ENCODE measurements at places on chromosomes 6 and 20.

DNA sequence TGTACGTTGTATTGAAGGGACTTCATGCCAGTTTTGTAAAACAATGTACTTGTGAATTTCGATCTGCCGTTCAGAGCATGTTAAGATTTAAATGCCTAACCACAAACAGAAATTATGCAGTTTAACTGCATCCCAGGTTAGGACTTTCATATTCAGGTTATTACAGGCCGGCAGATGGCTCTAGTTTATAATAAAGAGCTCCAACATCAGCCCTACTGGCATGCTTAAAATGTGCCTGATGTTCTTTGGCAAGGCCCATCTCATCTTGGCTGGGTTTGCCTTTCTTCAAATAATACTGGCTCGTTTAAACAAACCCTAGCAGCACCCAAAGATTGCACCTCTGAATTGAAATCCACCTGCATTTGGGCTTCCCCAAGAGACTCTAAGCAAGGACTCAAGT is 169.3 kb upstream of the RIN2 start:
- H3K27ac ChIP-seq = no peak overlapping the region
- no peaks in the 10 kb centered on the region for H3K4me1 ChIP-seq
- DNase-seq = no peak
- H3K27me3 ChIP-seq = no peaks in the 10 kb centered on the region
- no peak overlapping the region for H3K4me3 ChIP-seq

DNA sequence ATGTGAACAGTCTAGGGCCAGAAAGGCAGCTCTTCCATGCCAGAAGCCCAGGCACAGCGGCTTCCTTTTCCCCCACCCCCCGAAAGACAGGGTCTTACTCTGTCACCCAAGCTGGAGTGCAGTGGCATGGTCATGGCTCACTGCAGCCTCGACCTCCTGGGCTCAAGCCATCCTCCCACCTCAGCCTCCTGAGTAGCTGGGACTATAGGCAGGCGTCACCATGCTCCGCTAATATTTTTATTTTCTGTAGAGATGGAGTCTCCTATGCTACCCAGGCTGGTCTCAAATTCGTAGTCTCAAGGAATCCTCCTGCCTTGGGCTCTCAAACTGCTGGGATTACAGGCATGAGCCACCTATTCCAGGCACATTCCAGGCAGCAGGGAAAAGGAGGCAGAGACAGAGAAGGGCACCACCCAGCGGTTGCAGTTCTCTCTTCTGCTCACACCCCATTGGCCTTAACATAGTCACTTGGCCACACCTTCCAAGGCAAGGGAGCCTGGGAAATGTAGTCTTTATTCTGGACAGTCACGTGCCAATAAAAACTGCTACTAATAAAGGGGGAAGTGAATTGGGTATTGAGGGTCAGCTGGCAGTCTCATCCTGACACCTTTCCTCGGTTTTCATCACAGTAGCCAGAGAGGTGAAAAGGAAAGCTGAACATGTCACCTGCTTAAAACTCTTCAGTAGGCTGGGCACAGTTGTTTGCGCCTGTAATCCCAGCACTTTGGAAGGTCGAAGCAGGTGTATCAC is 205.9 kb downstream of the ZMYND8 start:
- DNase-seq = peak; percentile 36
- H3K4me1 ChIP-seq = no peaks in the 10 kb centered on the region
- no peak overlapping the region for H3K27ac ChIP-seq
- no peak overlapping the region for H3K4me3 ChIP-seq
- H3K36me3 ChIP-seq = no peaks in the 10 kb centered on the region

- peaks cover 16% of the 10 kb centered on the region for H3K4me1 ChIP-seq
- no peaks in the 10 kb centered on the region for H3K27me3 ChIP-seq
- H3K36me3 ChIP-seq = no peaks in the 10 kb centered on the region
- H3K27ac ChIP-seq = no peak overlapping the region
- no peak overlapping the region for H3K4me3 ChIP-seq
- no peak for DNase-seq
Observed at GRCh38 chr6:108952776-108953486, 104.7 kb downstream of the ARMC2 start.

DNA sequence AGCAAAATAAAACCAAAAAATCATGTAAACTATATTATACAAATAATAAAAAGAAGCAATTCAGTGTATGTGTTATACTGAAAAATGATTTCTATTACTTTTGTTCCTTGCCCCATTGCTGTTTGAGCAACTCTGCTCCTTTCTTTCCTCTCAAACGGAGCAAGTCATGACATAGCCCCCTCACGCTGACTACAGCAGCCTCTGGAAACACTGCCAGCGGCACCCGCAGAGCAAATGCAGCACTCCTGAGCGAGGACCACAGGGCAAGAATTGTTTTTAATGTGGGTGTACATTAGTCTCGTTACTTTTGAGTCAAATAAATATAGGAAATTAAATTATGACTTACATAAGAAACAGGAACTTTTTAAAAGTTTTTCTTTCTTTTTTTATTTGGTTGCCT is 350.1 kb upstream of the HSF2 start:
- H3K27me3 ChIP-seq = no peaks in the 10 kb centered on the region
- no peak overlapping the region for H3K27ac ChIP-seq
- no peak for DNase-seq
- no peak overlapping the region for H3K4me3 ChIP-seq
- H3K4me1 ChIP-seq = no peaks in the 10 kb centered on the region

GRCh38 chr20:42701948-42702347 is 487.8 kb downstream of the PTPRT start:
- no peak for DNase-seq
- H3K4me1 ChIP-seq = no peaks in the 10 kb centered on the region
- H3K4me3 ChIP-seq = no peak overlapping the region
- H3K27ac ChIP-seq = no peak overlapping the region
- H3K27me3 ChIP-seq = no peaks in the 10 kb centered on the region
- no peaks in the 10 kb centered on the region for H3K36me3 ChIP-seq

GRCh38 chr6:11845664-11846577 is 67.3 kb upstream of the ADTRP start:
- no peak overlapping the region for H3K4me3 ChIP-seq
- H3K27me3 ChIP-seq = no peaks in the 10 kb centered on the region
- H3K36me3 ChIP-seq = no peaks in the 10 kb centered on the region
- no peak for DNase-seq
- no peak overlapping the region for H3K27ac ChIP-seq

DNA sequence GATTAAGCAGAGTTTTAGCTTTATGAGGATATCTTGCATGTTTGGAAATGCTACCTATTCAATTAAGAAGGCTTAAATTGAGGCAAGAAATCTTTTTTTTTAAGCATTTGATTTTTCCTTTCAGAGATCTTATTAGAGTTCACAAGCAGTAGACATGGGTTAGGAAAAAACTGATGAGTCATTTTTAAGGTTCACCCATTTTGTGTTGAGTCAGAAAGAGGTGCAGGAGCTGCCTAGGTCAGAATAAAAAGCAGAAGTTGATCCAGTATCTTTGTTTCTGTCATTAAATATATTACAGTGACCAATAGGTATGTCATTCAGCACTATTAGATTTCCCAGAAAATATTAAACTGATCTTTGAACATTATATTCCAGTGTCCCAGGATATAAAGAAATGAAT is 306.8 kb downstream of the LMBRD1 start:
- H3K27me3 ChIP-seq = no peaks in the 10 kb centered on the region
- H3K36me3 ChIP-seq = no peaks in the 10 kb centered on the region
- H3K4me1 ChIP-seq = no peaks in the 10 kb centered on the region

DNA sequence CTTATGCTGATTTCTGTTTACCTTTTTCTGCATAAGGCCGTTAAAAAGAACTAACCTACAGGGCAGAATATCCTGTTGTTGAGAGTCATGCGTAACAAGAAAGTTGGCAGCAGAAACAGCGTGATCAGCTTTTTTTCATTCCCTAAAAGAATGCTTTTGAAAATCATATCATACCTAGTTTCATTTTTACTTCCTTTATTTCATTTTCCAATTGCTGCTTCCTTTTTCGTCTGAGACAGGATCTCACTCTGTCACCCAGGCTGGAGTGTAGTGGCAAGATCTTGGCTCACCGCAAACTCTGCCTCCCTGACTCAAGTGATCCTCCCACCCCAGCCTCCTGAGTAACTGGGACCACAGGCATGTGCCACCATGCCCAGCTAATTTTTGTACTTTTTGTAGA is 4.1 kb downstream of the CALHM6 start:
- no peaks in the 10 kb centered on the region for H3K36me3 ChIP-seq
- peaks cover 55% of the 10 kb centered on the region for H3K4me1 ChIP-seq
- H3K27ac ChIP-seq = peak overlapping the region; percentile 91
- no peaks in the 10 kb centered on the region for H3K27me3 ChIP-seq

- no peak for DNase-seq
- no peak overlapping the region for H3K27ac ChIP-seq
- no peaks in the 10 kb centered on the region for H3K36me3 ChIP-seq
- H3K4me3 ChIP-seq = no peak overlapping the region
- peaks cover 6% of the 10 kb centered on the region for H3K4me1 ChIP-seq
Observed at GRCh38 chr20:50725724-50726005, 5.7 kb upstream of the PARD6B start.

- peak; percentile 45 for DNase-seq
- H3K4me3 ChIP-seq = no peak overlapping the region
- H3K27ac ChIP-seq = no peak overlapping the region
- no peaks in the 10 kb centered on the region for H3K36me3 ChIP-seq
- peaks cover 18% of the 10 kb centered on the region for H3K4me1 ChIP-seq
- H3K27me3 ChIP-seq = no peaks in the 10 kb centered on the region
Observed at GRCh38 chr6:116087437-116088027, 13.1 kb upstream of the NT5DC1 start.

DNA sequence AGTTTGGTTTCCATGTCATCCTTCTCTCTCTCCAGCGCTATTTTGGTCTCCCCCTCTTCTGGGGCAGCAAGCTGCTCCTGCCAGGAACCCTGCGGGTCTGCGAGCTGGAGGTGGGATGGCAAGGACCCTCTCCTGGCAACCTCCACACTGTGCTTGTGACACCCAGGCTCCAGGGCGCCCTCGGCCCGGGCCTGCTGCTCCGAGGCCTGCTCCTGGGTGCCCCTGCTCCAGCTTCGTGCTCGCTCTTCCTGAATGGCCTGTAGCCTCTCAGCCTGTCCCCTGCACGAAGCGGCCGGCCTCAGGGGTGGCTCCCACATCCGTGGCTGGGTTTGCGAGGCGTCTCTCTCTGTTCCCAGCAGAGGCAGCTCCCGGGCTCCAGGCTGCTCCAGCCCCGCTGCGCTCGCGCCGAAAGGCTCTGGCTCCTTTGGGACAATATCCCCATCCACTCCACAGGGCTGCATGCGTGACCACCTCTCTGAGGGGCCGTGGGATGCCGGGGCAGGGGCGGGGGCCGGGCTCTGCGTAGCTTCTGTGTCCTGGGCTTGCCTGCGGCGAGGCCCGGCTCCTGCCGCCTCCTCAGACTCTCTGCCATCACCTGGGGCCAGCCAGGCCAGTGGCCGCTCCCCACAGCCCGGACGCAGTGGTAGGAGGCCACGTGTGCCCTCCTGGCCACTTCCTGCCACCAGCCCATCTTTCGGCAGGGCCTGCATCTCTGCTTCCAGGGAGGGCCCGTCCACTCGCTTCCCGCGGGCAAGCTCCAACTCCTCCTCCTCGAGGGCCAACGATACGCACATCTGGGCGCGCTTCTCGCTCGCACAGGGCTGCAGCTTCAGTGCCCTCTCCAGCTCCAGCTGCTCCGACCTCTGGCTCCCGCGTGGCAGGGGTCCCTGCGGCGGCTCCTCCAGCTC is 68.9 kb downstream of the GINS1 start:
- no peak overlapping the region for H3K27ac ChIP-seq
- no peak for DNase-seq
- no peaks in the 10 kb centered on the region for H3K36me3 ChIP-seq
- H3K4me1 ChIP-seq = no peaks in the 10 kb centered on the region
- H3K27me3 ChIP-seq = no peaks in the 10 kb centered on the region

GRCh38 chr6:125300992-125301434 is 754 bp downstream of the HDDC2 start:
- H3K27ac ChIP-seq = peak overlapping the region; percentile 5
- no peaks in the 10 kb centered on the region for H3K36me3 ChIP-seq
- peak overlapping the region; percentile 61 for H3K4me3 ChIP-seq
- peaks cover 16% of the 10 kb centered on the region for H3K4me1 ChIP-seq
- no peak for DNase-seq

- H3K27me3 ChIP-seq = no peaks in the 10 kb centered on the region
- peak overlapping the region; percentile 50 for H3K27ac ChIP-seq
- peaks cover 45% of the 10 kb centered on the region for H3K4me1 ChIP-seq
- H3K4me3 ChIP-seq = peak overlapping the region; percentile 77
- no peaks in the 10 kb centered on the region for H3K36me3 ChIP-seq
Observed at GRCh38 chr20:44650771-44651433, 597 bp downstream of the ADA start.

GRCh38 chr20:20731945-20732296 is 19.5 kb upstream of the RALGAPA2 start:
- no peak overlapping the region for H3K27ac ChIP-seq
- H3K4me3 ChIP-seq = no peak overlapping the region
- H3K27me3 ChIP-seq = no peaks in the 10 kb centered on the region
- H3K4me1 ChIP-seq = peaks cover 13% of the 10 kb centered on the region

DNA sequence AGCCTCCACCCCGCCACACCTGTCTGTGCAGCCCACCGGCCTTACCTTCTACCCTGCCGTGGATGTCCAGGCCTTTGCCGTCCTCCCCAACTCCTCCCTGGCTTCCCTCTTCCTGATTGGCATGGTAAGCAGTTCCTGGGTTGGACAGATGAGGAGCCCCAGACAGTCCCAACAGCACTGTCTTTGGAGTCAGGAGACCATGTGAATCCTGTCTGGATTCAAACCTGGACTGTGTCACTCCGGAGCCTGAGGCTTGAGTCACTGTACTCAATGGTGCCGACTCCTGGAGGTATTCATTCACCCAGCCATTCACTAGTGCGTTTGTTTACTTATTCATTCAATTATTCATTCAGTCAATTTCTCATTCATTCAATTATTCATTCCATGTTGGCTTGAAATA is 20.0 kb upstream of the LBP start:
- no peak for DNase-seq
- no peaks in the 10 kb centered on the region for H3K4me1 ChIP-seq
- H3K27me3 ChIP-seq = no peaks in the 10 kb centered on the region
- no peak overlapping the region for H3K4me3 ChIP-seq

DNA sequence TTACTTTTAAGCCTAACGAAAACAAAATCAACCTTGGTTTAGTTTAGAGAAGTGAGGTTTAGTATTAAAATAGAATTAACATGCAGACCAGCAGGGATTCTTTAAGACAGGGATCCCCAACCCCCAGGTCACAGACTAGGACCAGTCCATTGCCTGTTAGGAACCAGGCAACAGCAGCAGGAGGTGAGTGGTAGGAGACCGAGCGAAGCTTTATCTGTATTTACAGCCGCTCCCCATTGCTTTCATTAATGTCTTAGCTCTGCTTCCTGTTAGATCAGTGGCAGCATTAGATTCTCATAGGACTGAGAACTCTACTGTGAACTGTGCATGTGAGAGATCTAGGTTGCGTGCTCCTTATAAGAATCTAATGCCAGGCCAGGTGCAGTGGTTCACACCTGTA is 225.9 kb downstream of the NKAIN2 start:
- no peak for DNase-seq
- no peaks in the 10 kb centered on the region for H3K27me3 ChIP-seq
- H3K4me3 ChIP-seq = no peak overlapping the region
- H3K27ac ChIP-seq = no peak overlapping the region
- H3K36me3 ChIP-seq = no peaks in the 10 kb centered on the region

DNA sequence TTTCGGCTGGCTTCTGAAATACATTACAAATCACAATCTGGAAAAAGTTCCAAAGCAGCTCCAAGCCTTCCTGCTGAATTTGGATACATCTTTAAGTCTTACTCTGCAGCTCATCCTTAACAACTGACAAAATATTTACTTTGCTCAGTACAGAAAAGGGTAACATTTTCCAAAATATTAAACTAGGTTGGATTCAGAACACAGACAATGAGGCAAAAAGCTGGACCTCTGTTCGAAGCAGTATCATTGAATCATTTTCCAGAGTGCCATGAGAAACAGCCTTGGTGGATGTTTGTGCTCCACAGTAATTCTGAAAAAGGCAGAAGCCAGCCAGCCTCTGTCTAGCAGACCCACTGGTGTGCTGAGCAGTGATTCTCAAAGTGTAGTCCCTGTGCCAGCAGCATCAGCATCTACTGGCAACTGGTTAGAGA is 162.1 kb downstream of the AIG1 start:
- no peaks in the 10 kb centered on the region for H3K4me1 ChIP-seq
- no peak overlapping the region for H3K4me3 ChIP-seq
- no peaks in the 10 kb centered on the region for H3K27me3 ChIP-seq
- H3K36me3 ChIP-seq = no peaks in the 10 kb centered on the region
